Ecto neural progenitor cell (in vitro differentiated cells): ENCODE measurements at places on chromosomes 16 and 17.

DNA sequence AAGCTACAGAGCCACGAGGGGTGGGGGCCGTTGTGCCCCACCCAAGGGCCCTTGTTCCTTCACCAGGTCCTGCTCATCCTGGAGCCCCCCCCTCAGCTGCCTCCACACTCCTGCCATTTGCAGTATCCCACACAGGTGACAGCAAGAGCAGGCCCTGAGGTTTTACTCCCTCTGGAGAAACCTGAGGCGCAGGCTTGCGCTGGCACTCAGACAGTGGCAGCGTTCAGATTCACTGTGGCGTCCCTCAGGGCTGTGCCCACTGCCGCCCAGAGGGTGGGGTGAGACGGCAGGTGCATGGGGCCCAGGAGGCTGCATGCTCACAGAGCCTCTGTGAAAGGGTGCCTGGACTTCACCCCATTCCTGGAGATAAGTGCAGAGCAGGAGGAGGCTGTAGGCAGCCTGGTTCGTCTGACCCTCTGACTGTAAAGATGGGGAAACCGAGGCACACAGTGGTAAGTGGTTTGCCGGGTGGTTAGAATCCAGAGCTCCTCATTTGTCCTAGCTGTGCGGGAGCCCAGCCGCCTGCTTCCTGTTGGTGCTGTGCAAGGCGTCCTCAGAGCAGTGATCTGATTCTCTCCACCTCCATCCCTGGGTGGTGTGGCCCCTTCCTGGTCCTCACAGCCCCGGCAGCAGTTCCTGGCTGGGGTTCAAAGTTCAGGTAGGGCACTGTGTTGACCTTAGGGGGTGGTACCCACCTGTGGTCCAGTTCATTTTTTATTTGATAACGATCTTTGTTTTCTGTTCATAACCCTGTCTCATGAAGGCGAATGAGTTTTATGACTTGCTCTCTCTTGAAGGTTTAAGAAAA, 1.6 kb downstream of the SPIRE2 start:
- DNase-seq: no peak

DNA sequence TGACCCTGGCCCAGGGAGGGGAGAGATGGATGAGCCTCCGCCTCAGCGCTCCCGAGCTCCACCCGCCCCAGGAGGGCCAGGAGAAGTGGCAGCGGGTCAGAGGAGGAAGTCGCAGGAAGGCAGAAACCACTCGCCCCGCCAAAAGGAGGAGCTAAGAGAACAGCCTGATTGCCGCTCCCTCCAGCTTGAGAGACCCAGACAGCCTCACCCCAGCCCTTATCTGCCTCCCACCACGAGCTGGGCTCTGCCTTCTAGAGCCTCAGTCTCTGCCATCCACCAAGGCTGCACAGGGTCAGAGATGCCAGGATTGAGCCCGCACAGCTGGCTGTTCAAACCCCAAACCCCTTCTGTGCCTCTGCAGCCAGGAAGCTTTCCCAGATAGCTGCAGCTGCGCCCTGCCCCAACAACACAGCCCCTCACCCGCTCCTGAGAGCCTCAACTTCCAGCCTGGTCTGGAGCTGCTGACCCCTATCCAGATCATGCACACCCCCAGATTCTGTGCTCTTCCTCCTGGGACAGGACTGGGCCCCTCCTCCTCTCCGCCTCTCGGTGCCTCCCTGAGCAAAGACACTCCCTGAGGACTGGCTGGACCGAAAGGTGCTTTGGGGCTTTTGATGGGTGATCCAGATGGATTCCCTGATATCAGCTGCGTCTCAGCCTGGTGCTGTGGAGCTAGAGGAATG, 1.0 kb upstream of the ATP2A3 start:
- peak; percentile 83 for DNase-seq

DNA sequence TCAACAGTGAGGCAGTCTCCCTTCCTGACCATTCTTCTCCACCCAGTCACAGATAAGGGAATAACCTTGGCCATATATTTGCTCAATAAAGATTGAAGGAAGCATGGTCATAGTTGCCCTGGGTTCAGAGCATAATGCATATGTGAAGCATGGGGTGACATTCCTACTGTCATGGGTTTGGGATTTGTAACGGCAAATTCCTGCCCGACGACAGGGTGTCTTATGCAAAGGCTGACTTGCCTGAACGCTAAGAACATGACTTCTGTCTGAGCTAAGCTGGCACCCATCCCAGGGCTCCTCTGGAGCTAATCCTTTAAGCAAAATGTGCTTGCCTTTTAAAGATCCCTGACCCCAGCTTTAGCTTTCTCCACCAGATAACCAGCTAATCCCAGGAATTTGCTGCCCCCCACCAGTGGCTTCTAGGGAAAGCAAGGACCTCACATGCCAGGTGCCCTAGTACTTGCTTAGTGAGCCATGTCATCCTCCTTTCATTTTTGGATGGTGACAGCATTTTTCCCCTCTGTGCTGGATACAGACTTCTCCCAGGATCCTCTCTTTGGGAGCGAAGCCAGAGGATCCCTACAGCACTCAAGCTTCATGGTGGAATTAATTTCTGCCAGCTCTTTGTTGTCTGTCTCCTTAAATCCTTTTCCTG, 11.7 kb downstream of the SLC7A6OS start:
- peak; percentile 56 for DNase-seq

DNA sequence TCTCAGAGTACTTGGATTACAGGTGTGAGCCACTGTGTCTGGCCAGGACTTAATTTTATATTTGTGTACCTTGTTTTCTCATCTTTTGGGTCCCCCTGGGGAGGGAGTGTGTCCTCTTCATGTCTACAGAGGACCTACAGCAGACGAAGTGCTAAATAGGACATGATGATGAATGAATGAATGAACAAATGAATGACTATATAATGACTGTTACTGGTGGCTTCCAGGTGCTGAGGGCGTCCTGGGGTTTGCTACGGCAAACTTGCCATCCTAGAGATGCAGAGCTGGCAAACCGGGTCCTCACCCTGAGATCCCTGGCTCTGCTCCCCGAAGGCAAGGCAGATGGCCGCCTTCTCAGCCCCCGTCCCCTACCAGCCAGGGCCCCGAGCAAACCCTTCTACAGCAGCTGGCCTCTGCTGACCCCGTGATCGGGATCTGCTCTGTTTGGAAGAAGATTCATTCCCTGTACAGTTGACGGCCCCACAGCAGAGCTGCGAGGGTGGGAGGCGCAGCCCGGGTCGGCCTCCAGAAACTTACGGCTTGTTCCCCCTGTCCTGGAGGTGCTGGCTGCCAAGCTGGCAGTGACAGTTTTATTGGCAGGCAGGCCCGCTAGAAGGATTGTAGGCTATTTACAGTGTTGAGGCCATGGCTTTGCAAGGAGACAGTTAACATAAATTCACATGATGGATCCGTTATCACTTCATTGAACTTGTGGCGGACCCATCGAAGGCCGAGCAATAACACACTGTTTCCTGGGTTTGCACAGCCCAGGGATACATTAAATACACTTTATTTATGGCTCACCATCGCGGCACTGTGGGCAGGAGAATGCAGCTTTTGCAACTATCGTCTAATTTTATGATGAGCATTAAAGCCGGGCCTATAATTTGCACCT, 197.7 kb upstream of the GSE1 start:
- no peak for DNase-seq

- DNase-seq: no peak
Measured at GRCh38 chr17:6643451-6644125, 2.7 kb downstream of the TXNDC17 start.

- DNase-seq: peak; percentile 37
Measured at GRCh38 chr17:82611140-82612058, 36.8 kb downstream of the WDR45B start.

GRCh38 chr16:14193316-14193871, 122.3 kb downstream of the MRTFB start:
- no peak for DNase-seq

- no peak for DNase-seq
Measured at GRCh38 chr17:82353484-82353883, 5.6 kb upstream of the TEX19 start.

- DNase-seq: no peak
Measured at GRCh38 chr16:23611936-23612335, 15.8 kb upstream of the NDUFAB1 start.

DNA sequence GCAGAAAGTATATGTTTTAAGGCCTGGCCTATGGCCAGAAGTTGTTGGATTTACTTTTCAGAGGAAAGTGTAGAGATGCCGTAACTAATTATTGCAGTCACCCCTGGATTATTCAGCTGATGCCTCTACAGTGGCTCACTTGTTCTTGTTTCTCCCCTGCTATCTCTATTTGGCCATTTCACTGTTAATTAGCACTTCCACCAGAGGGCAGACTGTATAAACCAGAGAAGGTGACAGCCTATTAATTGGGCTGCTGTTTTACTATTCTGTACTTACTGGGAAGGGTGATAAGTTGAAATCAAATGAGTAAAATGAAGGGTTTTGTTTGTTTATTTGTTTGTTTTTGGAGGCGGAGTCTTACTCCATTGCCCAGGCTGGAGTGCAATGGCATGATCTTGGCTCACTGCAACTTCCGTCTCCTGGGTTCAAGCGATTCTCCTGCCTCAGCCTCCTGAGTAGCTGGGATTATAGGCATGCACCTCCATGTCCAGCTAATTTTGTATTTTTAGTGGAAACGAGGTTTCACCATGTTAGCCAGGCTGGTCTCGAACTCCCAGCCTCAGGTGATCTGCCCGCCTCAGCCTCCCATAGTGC, 66.0 kb downstream of the CDK12 start:
- no peak for DNase-seq

DNA sequence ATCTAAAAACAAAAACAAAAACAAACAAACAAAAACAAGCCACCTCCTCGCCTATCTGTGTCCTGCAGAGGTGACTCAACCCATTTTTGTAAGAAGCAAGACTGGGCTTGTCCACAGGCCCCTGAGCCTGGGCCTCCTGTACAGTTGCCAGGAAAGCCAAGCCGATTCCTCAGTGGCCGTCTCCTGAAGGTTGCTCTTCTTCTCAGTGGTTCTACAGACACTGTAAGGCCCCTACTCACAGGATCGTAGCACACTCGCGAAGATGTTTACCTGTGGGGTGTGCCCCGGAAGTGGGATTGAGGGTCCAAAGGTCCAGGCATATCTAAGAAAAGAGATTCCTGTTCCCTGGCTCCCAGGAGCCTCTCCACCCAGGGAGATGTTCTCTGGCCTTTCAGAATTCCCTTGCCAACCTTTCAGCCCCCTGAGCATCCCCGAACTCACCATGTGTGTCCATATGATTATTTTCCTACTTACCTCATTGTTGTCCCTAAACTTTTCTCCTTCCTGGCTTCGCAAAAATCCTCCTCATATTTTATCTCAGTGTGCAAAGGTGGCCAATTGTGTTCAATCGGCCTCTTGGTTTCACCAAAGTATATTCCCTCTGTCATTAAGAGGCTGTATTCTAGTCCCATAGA, 7.5 kb upstream of the CES3 start:
- DNase-seq: no peak

- no peak for DNase-seq
Measured at GRCh38 chr16:77790912-77791311, 2.5 kb downstream of the VAT1L start.

DNA sequence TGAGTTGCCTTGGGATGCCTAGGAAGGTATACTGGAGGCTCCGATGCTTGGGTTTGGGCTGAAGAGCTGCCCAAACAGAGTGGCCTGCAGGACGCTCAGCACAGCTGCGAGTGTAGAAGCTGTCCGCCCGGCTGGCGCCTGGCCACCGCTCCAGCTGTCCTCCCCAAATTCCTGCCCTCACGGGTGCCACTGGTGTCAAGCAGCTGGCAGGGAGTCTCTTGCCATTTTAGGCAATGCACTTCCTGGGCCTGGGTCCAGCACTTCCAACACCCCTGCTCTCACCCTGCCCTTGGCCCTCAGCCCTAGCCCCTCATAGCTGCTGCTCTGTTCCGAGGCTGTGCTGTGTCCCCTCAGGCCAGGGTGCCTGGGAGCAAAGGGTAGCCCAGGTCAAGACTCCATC, 5.2 kb upstream of the PKMYT1 start:
- DNase-seq: no peak

GRCh38 chr16:50462793-50463507, 85.2 kb upstream of the NKD1 start:
- no peak for DNase-seq

DNA sequence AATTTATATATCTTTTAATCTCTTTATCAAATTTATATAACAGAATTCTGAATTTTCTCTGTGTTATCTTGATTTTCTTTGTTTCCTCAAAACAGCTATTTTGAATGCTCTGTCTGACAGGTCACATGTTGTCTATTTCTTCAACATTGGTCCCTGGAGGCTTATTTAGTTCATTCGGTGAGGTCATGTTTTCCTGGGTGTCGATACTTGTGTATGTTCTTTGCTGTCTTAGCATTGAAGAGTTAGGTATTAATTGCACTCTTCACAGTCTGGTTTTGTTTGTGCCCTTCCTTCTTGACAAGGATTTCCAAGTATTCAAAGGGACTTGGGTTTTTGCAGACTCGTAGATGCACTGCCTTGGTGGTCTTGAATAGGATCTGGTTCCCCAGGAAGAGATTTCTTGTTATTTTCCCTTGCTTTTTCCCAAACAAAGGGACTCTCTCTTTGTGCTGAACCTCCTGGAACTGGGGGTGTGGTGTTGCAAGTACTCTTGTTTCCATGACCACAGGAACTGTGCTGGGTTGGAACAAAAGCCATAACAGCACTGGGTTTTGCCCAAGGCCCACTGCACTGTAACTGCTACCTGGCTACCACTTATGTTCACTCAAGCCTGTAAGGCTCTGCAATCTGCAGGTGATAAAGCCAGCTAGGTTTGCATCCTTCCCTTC, 1483.0 kb downstream of the CDH8 start:
- DNase-seq: no peak

DNA sequence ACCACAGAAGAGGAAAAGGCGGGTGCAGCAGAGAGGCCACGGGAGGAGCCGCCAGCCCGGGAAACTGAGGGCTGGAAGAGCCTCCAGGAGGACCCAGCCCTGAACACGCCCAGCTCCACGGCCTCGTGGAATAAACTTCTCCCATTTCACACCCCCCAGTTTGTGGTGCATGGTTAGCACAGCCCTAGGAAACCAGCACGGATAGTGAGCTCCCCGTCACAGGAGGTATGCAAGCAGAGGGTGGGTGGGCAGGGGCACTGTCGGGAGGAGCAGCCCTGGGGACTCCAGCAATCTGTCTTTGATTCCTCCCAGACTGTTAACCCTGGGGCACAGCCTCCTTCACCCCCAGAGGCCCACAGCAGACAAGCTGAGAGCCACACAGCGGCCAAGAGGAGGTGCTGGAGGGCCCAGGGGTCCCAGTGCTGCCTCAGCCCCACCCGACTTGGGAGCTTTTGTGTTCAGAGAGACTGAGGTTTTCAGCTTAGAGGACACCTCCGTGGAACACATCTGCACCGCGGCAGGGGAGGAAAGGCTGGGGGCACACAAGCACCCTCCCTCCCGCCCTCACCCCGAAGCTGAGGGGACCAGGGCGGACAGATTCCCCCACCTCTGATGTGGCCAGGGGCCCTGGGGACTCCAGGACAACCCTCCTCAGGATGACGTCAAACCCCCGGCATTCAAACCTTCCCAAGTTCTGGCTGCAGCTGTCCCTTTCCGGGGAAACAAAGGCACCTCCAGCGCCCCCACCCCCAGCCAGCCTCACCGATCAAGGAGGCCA, 1.7 kb upstream of the IL17C start:
- no peak for DNase-seq

- DNase-seq: no peak
Measured at GRCh38 chr17:70288540-70289290, 119.4 kb downstream of the KCNJ2 start.
